ENCODE measurements at places on chromosomes 3 and 15. TPM values are rescaled to one million over a fixed set of nuclear protein-coding genes. Genes with fewer than 3 reads are reported as not detected.

DNA sequence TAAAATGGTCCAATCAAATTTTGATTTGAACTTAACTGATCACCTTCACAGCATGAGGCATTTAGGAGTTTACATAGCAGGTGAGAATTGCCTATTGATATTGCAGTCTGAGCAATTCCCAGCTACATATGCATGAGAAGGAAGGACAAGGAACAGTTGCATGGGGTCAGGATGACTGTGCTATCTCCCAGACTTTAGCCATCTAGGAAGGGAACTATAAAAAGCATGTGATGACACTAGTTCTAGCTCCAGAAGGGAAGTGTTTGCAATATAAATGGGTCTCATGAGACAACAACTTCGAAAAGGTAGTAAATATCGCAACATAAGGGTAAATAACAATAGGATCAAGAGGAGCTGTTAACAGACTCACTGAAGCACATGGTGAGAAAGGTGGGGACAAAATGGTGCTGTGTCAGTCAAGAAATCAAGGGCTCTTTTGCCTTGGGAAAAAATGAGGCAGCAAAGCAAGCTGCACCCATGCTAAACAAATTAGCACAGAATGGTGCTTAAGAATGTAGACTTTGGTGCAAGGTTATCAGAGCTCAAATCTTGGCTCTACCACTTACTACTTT, 90.4 kb upstream of the SLC2A2 start:
- DNase-seq, result no peak

- DNase-seq, result peak; percentile 41
Measured at GRCh38 chr3:55486857-55487380, at the start of gene WNT5A. Gene WNT5A, minus strand, starts transcription at chr3:55487306. Its CDS starts 321 bp downstream, at chr3:55486985.

DNA sequence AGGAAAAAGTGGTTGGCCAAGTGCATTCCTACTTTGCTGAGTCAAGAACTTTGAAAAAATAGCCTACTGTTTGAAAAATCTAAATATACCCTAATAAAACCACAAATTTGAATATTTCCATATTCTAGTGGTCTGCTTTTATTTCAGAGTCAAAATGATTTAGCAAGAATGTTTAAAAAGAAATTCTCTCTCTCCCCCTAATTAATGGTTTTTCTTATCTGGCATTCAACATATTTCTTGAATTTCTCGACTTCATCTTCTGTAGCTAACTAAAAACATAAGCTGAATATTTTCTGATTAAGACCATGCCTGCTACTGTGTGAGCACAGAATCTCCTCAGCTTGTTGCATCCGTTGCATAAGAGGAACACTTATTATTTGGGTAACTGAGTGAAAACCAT, 563.5 kb upstream of the TBL1XR1 start:
- DNase-seq, result no peak

The IFT80 gene
- polyA plus RNA-seq, result 30.7 TPM

The APH1B gene
- 16.4 TPM for polyA plus RNA-seq

The DNAJA4 gene
- polyA plus RNA-seq, result 0.07 TPM

The SLC15A2 gene
- 0.18 TPM for polyA plus RNA-seq

DNA sequence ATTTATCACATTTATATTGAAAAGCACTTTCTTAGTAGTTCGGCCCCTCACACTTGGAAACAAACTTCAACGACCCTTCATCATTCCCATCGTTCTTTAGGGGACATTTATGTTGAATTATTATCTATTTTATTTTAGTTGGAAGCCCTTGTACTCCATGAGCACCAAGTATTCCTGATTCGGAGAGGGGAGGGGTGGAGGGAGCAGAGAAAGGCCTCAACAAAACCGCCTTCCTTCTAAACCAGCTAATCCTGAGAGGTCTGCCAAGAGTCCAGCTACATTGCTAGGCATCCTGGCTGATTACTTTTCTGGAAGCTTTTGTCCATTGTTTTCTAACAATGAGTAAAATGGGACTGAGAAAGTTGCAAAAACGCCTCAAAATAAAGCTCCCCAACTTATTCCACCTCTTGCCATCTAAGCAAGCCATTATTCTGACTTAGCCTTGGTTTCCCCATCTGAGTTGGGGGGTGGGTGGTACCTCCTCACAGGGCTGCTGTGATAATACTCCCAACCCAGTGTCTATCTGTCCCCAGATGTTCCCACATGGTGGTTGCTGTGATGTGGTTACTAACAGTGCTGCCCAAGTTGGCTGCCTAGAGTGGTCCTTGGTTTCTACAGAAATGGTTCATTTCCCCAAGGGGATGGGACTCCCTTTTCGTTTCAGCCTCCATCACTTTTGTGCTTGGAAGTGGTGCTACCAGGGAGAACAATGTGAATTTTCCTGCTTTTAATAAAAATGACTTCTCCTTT, 1.2 kb upstream of the TMEM158 start:
- no peak for DNase-seq

DNA sequence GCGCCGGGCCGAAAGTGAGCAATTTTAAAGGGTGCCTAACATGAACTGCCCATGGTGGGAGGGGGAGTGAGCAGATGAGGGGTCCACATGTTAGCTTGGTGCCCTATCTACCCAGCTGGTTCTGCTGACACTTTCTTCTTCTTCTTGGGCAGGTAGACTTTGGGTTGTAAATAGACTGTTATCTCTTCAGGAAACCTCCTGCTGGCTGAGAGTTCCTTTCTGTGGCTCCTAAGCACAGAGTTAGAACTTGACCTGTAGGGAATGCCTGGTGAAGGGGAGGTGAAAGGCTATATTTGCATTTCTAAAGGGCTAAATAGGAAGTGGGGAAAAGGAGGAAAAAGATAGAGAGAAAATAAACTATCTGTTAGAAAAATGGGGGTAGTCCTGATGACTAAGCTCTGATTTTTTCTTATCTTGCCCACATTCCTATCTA, 521.4 kb upstream of the TGFBR2 start:
- no peak for DNase-seq

DNA sequence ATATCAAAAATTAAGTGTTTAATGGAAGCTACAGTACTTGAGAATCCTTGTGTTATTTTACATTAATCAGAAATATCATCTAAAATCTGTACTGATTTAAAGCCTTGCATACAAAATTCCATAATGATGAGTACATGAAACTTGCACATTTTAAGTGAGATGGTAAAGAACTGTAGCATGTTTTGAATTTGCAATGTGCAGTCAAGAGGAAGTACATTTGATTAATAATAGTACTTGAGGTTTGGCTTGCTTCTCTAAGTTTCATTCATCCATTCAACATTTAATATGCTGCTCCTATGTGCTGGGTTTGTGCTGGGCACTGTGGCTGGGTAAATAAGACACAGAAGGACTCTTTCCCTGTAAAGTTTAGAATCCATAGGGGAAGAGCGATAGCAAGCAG, 332.3 kb downstream of the CNTN3 start:
- DNase-seq, result no peak

The SNRPN gene
- polyA plus RNA-seq, result 109 TPM

The CHCHD6 gene
- 18.9 TPM for polyA plus RNA-seq

The GOLGA6B gene
- not detected for polyA plus RNA-seq

The GOLGA6L26 gene
- polyA plus RNA-seq, result not detected

The CFAP91 gene
- polyA plus RNA-seq, result 0.52 TPM

DNA sequence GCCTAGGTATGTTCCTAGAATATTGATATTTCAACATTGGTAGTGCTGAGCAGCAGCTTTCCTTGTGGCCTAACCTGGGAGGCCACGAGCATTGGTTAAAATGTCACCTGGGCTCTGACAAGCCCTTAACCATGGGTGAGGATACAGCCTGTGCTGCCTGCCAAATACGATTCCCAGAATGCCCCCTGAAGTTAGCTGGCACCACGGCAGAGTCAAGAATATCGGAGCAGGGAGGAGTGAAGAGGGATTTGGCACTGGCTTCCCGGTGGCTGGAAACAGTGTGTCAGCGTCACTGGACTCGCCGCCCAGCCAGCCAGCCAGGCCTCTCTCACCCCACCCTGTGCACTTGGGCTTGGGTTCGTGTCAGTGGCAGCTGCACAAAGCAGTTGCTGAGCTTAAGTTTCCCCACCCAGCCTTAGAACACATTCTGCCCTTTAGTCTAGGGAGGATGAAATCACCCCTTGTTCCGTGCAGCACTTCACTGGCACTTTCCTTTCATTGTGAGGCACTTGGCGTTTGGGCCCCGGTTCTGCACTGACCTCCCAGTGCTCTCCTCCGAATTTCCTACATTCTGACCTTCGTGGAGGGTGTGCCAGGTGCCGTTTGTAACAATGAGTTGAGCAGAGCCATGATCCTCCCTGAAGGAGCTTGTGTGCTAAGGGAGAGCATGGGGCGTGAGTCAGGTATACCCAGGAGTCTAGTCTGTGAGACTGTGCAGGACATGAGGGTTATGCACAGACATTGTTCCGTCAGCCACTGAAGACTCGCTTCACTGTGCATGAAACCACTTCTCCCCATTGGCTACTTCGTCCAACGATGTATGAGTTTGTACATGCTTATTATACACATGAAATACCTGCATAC, 152.8 kb upstream of the BHLHE40 start:
- DNase-seq, result peak; percentile 21

The ZBED2 gene
- 1.1 TPM for polyA plus RNA-seq

GRCh38 chr3:112774293-112774926, 72.3 kb downstream of the CD200R1L start:
- DNase-seq, result peak; percentile 48

GRCh38 chr3:8736436-8736835, 2.8 kb downstream of the CAV3 start:
- no peak for DNase-seq

DNA sequence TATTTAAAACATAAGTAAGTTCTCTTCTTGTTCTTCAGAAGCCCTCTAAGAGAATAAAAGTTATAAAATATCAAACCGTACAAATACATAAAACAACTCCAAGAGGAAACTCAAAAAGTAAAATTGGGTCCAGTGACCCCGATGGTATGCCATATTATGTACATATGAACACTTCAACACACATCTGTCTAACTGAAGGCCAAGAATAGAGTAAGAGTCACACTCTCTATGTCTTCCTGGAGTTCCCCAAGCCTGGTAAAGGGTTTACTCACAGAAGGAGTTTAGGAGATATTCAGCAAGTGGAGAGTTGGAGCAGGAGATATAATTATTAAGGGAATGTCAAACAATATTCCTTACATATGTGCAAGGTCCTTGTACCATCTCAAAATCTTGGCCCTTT, 101.3 kb upstream of the EIF1B start:
- no peak for DNase-seq

DNA sequence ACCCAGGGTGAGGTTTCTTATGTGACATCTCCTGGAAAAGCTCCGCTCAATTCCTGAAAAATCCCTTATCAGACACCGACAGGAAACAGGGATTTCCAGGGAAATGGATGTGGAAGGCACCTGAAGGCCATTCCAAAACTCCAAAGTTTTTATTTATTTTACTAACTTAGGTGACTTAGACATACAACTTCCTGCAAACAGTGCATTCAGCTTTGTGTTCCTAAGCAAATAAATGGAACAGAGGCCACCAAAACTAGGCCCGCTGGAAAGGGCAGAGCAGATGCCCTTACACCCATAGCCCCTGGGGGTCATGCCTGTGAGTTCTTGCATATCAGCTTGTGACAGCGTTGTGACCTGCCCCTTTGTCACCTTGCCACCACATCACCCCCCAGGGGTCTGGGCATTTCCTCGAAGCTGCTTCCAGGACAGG, 239.4 kb downstream of the XXYLT1 start:
- DNase-seq, result no peak

DNA sequence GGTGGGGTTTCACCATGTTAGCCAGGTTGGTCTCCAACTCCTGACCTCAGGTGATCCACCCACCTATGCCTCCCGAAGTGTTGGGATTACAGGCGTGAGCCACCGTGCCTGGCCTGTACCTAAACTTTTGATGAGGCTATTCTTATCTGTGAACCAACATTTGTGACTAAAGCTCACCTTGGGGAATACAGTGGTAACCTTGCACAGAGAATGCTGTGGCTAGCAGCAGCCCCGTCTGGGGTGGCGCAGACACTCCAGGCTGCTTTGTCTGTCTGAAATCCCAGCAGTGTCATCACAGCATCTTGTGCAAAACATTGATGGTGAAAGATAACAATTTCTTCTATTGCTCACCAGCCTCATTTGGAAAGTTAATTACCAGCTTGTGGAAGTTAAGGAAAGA, 58.9 kb downstream of the CMTM8 start:
- DNase-seq, result no peak

The FANCD2OS gene
- polyA plus RNA-seq, result not detected

The SENP8 gene
- 1.2 TPM for polyA plus RNA-seq

The MNS1 gene
- polyA plus RNA-seq, result 5.2 TPM

DNA sequence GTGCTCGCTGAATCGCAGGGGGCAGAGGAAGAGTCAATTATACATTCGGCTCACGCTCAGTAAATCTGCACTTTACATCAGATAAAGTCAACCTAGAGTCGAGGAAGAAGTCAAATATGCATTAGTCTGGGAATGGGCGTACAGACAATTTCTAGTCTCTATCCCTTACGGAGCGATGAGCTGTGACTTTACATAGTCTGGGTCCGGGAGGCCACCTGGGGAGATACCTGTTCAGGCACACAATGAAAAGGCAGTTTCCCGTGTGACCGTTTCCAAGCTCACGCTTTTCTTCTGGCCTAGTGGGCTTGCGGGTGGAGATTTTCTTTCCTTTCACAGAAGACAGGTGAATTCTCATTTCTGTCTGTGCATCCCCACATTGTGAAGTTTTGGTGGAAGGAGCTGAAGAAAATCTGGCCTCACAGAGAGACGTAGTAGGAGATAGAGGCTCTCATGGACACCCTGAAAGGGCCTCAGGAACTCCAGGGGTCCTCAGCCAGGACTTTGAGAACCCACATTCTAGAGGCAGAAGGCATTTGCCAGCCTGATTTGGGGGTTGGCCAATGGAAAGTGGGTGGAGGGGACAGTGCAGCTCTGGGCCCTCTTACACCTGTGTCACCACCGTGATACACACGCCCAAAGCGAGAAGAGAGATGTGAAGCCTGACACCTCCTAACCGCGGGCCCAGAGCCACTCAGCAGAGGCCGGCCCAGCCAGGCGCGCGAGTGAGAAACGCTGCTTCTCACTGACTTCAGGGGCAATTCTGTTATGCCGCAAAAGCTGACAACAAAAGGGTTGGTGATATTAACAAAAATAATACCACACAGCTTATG, 10.7 kb upstream of the OCA2 start:
- DNase-seq, result no peak

GRCh38 chr3:195807681-195808121, 4.0 kb downstream of the MUC4 start:
- no peak for DNase-seq

DNA sequence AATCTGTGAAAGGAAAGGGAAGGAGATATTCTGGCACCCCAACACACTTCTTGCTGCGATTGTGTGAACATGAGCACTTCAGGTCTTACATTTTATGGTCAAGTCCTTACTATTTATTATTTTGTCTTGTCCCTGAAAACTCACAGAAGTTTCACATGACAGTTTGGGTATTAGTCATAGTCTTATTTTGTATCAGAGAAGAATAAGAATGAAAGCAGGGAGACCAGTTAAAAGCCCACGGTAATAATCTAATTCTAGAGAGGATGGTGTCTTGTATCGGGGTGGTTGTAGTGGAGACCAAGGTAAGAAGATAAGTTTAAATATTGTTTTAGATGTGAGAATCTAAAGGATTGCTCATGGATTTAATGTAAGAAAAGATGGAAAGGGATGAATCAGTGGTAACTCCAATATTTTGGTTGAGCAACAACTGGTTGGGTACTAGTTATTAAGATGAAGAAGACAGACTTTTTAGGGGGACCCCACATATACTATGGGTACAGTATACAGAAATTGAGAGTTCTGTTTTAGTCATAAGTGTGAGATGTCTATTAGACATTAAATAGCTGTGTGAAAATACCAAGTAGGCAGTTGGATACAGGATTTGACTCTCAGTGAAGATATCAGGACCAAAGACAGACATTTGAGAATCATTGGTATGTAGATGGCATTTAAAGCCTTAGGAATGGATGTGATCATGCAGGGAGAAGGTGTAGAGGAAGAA, 227.6 kb downstream of the MFSD1 start:
- no peak for DNase-seq

The AMOTL2 gene
- polyA plus RNA-seq, result 40.7 TPM

- DNase-seq, result no peak
Measured at GRCh38 chr3:18288243-18288642, 136.9 kb downstream of the SATB1 start.

The ANKRD63 gene
- 0.08 TPM for polyA plus RNA-seq

Data from A549 (cell line).